Effector CD8-positive, alpha-beta T cell (primary cell): ENCODE measurements at places on chromosomes 2 and 18.

- DNase-seq = no peak
These were observed 69.2 kb downstream of the EHBP1 start for GRCh38 chr2:62774555-62775366.

GRCh38 chr2:122148128-122148767 is 392.8 kb downstream of the TSN start:
- DNase-seq = no peak

DNA sequence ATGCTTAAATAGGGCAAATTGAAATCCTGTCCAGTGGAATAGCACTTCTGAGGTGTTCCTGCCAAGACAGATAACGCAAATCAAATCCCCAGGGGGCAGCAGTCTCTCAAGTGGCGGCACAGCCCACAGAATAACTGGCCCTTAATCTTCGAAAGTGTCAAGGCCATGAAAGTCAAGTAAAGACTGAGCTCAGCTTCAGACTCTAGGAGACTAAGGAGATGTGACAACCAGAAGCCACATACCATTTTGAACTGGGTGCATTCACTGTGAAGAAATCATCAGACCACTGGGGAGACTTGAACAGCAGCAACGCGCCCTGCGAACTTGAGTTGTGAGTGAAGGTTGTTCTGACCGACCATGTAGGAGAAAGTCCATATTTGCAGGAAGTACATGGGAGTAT is 66.0 kb upstream of the ASAP2 start:
- DNase-seq = no peak

- DNase-seq = no peak
These were observed 834.3 kb downstream of the CPS1 start for GRCh38 chr2:211390536-211391188.

GRCh38 chr18:24273596-24273995 is 124.0 kb downstream of the OSBPL1A start:
- no peak for DNase-seq

- no peak for DNase-seq
These were observed 38.4 kb downstream of the TBC1D8 start for GRCh38 chr2:101112772-101113157.

- peak; percentile 68 for DNase-seq
These were observed at the start of the genes SLC4A1AP and SUPT7L for GRCh38 chr2:27663285-27664153. Gene SLC4A1AP, plus strand, starts transcription at chr2:27663889. Its CDS starts 26 bp downstream, at chr2:27663915. Gene SUPT7L, minus strand, starts transcription at chr2:27663614. Its CDS starts 1,422 bp downstream, at chr2:27662192.

- DNase-seq = no peak
These were observed 598.1 kb downstream of the RNF144A start for GRCh38 chr2:7515327-7515726.

GRCh38 chr2:217467331-217467730 is 535.5 kb downstream of the TNS1 start:
- no peak for DNase-seq

- no peak for DNase-seq
These were observed 21.0 kb upstream of the GPR75 start for GRCh38 chr2:53880756-53881155.

GRCh38 chr2:220946552-220946951 is 625.6 kb downstream of the EPHA4 start:
- no peak for DNase-seq

DNA sequence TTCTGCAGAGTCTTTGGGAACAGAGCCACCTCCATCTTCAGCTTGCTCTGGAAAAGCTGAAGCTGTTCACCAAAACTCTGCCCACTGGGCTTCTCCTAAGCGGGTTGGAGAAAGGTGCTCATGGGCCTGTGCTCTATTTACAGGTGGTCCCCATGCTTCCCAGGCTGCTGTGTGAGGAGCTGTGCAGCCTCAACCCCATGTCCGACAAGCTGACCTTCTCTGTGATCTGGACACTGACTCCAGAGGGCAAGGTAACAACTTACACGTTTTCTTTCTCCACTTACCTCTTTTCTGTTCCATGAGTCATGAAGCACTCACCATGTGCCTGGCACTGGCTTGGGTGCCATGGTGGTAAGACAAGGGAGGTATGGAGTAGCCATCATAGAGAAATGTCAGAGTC is 129.5 kb upstream of the ALPP start:
- DNase-seq = no peak

DNA sequence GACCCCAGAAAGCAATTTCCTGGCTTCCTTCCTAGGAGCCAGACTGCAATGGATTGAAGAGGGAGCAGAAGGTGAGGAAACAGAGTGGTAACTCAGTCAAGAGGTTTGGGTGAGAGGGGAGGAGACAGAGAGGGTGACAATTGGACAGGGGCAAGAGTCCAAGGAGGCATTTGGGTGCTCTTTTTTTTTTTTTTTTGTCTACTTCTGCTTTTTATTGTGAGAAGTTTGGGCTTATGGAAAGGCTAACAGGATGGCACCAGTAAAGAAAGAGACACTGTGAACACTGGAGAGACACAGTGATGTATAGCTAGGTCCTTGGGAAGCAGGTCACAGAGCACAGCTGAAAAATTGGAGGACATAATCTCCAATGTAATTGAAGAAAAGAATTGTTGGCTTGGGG is 25.0 kb downstream of the CYBRD1 start:
- no peak for DNase-seq

GRCh38 chr18:22423878-22424564 is 6.3 kb upstream of the CTAGE1 start:
- no peak for DNase-seq

DNA sequence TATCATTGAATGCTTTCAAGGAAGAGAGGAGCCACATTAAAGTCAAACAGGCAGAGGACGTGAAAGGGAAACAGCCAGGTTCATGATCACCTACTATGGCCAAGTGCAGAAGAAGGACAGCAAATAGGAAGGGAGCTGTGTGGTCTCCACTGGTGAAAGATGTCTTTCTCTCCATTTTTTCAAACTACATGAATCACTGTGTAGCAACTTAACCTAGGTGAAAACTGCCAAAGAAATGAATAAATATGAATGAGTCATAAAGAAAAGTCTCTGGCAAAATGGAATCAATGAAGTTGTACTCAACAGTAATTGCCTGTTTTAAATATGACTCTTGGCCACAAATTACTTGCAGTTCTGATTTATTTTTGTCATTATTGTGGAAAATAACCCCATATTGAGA is 452.6 kb upstream of the PKDCC start:
- DNase-seq = no peak

- DNase-seq = no peak
These were observed 17.8 kb downstream of the RNF144A start for GRCh38 chr2:6934758-6935651.

- no peak for DNase-seq
These were observed 17.4 kb downstream of the OSBPL1A start for GRCh38 chr18:24380163-24380747.

DNA sequence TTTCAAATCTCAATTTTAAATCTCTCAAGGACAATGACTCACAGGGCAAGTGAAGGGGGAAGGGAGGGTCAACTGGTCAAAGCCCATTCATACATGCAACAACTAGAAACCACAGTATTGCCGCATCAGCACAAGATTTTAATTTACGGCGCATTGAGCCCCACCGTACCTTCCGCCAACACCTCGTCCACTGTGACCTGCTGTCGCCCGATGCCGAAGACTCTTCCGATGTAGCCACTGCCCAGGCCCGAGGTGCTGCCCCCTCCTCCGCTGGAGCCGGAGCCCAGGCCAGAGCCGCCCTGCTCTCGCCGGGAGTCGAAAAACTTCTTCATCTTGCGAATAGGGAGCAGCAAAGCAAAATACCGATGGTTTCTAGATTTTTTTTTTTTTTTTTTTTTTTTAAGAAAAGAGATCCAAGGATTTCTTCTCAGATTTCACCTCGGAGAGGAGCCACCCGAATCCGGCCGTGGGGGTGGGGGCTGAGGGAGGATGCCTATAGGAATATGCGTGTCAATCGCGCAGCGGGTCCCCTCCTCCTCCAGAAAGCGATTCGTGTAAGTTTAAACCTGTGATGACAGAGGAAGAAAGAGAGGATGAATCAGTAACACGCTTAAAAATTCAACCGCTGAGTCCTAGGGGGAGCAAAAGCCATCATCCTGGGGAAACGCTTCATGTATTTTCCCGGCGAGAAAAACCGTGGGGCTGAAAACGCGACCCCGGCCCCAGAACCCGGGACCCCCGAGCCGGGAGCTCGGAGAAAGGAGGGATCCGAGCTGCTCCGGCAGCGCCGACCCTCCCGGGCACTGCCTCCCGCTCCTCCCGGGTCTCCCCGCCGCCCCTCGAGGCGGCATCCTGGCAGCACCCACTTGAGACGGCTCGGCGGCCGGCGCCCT is 584 bp downstream of the AAK1 start:
- peak; percentile 41 for DNase-seq

DNA sequence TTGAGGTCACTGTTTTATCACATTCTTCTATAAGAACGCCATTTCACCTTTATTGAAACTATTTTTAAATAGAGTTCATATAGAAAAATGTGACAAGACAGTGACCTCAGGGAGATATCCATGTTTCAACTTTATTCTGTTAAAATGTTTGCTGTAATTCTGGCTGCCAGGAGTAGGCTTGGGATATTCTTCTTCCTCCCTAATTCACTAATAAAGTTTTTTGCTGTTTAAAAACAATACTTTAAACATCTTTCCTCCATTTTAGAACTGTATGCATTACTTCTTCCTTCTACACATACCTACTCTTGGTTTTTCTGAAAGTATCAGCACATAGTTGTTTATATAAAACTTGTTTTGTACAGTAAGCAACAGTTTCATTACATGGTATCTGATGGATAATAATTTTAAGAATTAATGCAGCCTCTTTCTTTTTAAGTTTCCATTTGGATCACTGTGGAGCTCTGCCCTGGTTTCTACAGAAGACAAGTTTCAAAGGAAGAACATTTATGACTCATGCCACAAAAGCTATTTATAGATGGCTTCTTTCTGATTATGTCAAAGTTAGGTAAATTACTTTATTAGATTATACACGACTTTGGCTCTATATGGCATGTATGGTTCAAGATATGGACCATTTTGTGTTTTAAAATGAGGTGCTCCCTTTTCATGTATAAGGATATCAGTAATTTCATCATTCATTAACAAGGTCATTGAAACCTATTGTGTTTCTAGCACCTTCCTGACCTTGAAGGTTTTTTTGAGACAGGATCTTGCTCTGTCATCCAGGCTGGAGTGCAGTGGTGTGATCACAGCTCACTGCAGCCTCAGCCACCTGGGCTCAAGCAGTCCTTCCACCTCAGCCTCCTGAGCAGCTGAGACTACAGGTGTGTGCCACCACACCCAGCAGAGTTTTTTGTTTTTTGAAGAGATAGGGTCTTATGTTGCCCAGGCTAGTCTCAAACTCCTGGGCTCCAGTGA is 7.2 kb downstream of the CPSF3 start:
- no peak for DNase-seq

GRCh38 chr18:48544661-48545415 is 6.0 kb downstream of the CTIF start:
- no peak for DNase-seq

GRCh38 chr18:58416704-58417683 is 211.9 kb downstream of the ALPK2 start:
- DNase-seq = no peak

GRCh38 chr2:31222071-31222470 is 4.8 kb upstream of the CAPN14 start:
- DNase-seq = no peak

DNA sequence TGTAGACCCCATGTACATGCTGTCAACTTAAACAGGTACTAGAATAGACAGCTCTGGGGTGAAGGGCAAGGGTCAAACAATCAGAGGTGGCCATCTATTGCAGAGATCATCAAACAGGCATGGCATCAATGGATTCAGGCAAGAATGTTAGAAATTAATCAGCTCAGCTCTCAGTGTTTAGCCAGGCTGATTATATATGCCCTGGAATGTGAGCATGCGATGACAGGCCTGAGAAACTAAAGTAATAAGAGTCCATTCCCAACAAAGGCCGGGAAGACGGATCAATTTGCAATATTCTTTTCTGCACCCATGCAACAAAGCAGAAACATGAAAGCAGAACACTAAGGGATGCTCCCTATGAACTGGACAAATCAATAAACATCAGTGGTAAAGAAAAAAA is 380.5 kb upstream of the SPRED2 start:
- DNase-seq = no peak

DNA sequence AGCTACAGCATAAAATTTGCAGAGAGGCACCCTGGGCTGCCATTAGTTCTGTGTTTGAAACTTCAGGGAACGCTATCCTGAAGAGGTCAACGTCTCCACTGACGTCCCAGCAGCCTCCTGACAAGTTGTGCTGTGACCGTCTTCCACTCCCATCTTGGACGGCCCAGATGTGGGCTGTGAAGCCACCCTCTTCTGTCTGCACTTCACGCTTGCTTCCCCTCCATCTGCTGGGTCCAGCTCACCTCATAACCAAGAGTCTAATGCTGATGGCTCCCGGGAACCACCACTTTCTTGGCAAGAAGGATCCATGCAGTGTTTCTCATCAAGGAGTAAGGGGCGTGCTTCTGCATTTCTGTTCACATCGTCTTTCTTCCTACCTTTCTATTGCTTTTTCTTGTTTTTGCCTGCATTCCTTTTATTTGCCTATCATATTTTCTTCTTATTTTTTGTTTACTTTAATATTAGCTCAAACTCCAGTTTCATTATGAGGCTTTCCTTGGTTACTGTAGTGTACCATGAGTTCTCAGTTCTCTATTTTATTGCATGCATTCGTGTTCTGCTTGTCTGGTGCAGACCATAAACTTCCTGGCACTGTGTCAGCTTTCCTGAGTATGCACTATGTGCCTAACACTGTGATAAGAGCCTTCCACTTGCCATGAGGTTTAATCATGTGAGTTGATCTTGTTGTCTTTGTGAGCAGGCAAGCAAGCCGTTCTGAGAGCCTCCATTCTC is 631.8 kb upstream of the RAB6C start:
- no peak for DNase-seq

DNA sequence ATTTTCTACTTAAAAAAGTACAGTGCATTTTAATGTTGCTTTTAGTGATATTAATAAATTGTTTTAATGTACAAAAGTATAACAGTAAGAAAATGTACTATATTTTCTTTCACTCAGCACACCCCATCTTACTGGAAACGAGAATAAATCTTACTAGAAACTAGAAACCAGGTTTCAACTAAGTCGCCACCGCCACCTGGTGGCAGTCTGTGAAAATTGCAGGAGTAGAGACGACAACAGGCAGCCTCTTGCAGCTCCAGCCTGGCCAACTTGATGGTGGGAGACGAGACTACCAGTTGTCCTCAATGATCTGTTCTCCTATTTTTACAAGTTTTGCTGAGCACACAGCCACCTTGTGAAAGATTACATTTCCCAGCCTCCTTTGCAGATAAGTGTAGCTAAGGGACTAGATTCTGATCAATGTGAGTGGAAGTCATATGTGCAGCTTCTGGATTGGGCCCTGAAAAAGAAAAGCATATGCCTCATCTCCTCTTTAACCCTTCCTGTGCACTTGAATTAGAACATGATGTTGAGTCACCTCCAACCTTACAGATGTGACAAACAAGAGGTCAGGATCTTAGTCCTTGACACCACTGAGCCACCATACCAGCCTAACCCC is 8.7 kb downstream of the OTOF start:
- peak; percentile 12 for DNase-seq

DNA sequence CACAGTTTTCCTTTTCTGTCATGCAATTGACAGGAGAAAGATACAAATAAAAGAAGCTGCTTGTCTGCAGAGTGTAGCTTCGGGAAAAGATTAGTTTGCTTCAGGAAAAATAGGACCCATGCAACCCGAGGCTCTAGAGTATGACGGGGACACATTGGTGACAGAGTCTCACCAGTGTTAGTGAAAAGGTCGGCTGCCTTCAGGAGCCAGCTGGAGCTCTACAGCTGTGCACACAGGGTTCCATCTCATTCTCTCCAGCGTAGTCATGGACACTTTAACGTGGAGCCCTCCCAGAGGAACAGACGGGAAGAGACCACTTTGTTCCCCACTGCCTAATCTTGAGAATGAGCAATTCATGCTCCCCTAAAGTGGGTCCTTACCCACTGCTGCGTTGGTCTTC is 42.9 kb downstream of the FECH start:
- DNase-seq = no peak
